H9 (cell line): ENCODE measurements at places on chromosomes 6 and 20.
A peak's percentile ranks its signal among the peaks of the same experiment; 100 is the strongest.

- peak; percentile 5 for DNase-seq
These were observed 191.5 kb downstream of the LRFN2 start for GRCh38 chr6:40395698-40396076.

GRCh38 chr20:42053350-42053749 lies 435.2 kb upstream of the CHD6 start:
- no peak for DNase-seq

GRCh38 chr20:25372584-25373336 lies 17.9 kb downstream of the ABHD12 start:
- DNase-seq, result no peak

DNA sequence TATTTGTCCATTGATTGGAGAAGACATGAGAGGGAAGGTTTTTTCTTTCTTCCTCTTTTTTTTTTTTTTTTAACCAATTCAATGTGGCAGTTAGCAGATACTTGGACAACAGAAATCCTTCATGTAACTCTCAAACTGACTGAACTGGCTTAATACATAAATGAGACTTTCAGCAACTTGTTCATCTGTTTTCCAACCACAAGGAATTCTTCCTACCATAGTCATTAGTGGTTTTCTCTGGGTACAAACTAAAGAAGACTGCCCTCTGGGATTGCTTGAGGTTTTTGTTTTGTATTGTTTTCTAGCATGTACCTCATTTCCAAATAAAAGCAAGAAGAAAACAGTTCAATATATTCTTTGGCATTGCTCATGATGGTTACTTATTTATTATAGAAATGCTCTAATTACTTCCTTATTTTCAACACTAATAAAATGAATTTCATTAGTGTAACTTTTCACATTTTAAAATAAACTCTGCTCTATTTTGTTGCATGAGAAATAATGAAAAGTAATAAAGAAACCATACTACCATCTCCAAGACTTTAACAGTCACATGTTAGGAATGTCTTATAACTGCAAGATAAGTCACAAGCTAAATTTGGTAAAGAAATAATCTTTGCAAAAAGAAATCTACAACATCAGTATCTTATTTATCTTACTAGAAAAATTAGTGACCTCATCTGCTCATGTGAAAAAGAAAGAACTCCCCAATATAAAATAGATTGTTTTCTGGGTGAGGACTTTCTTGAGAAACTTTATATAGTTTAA lies 52.0 kb downstream of the ME1 start:
- DNase-seq, result no peak

GRCh38 chr6:63685446-63686379 lies 50.1 kb downstream of the PHF3 start:
- no peak for DNase-seq

- no peak for DNase-seq
These were observed 761.9 kb upstream of the MMS22L start for GRCh38 chr6:98044791-98045470.

- DNase-seq, result peak; percentile 89
These were observed 35.8 kb downstream of the SLC2A4RG start for GRCh38 chr20:63775096-63775978.

- DNase-seq, result no peak
These were observed 10.0 kb downstream of the KIF16B start for GRCh38 chr20:16563066-16563806.

DNA sequence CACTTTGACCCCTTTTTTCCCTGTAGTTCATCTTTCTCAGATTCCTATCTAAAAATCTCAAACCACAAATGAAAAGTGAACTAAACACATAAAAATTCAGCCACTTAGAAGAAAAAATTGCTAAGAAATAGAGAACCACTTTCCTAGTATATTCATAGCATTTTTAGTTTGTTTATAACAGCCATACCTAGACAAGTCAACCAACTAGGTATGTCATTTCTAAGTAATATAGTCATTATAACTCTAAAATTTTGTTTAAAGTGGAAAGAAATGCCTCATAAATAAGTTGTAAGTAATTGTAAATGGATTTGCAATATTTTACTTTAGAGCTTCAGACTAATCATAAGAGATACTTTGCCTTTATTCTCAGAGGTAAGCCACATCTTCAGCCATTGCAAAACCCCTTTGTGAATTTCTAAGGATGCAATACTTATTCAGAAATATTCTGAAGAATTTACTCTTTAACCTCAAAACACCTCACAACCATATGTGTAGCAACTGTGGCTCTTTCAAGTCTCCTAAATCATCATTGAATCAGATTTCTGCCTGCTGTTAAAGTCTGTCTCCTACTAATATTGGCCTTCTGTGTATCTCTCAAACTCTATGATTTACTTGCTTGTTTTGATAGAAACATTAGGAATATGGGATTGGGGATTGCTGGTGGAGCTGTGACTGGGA lies 6.9 kb upstream of the SUMO4 start:
- no peak for DNase-seq
